ENCODE measurements at places on chromosomes 5 and 9.

- no peak for DNase-seq
These were observed 53.0 kb upstream of the SMARCA2 start for GRCh38 chr9:1962122-1962521.

- DNase-seq: no peak
These were observed 1.9 kb downstream of the PCBD2 start for GRCh38 chr5:134906811-134907210.

DNA sequence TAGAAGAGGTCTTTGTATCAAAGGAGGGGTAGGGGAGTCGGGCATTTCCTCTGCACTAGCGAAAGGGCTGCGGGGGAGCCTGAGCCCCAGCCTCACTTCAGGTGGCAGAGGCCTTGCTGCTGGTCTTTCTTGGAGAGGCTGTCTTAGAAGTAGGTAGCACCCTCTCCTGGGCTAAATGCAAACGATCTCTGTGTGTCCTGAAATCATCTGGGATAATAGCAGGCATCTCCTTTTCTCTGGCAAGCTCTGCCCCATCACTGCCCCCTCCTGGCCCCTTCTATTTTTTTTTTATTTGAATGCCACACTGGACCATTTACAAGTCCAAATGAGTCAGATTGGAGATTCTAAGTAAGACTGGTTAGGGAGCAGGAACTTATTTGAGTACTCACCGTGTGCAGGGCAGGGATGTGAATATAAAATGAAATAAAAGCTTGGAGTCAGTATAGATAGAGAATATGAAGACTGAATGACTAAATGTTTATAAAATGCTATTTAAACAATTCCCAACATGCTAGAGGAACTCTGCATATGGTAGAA is 137.1 kb downstream of the FGF1 start:
- peak; percentile 56 for DNase-seq

- DNase-seq: peak; percentile 89
These were observed 115.9 kb downstream of the RGS3 start for GRCh38 chr9:113579283-113580040.

GRCh38 chr9:18905883-18906629 is 127.0 kb downstream of the SAXO1 start:
- peak; percentile 1 for DNase-seq

DNA sequence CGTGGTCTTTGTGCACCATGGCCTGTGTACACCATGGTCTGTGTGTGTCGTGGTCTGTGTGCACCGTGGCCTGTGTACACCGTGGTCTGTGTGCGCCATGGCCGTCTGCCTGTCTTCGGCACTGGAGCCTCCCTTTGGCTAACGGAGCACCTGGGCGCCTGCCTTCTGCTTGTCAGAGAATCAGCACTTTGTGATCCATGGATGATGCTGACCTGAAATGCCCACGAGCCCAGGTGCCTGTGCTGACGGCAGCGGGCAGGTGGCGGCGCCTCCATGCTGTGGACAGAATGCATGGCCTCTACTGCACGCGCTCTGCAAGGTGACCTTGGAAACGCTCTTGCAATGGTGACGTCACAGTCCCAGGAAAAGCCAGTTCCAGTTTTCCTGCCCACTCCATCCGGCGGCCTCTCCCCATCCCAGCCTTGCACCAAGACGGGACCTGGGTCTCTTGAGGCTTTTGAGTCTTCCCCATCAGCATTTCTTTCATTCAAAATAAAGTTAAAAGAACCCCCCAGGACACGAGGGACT is 14.6 kb downstream of the LCN9 start:
- DNase-seq: no peak

DNA sequence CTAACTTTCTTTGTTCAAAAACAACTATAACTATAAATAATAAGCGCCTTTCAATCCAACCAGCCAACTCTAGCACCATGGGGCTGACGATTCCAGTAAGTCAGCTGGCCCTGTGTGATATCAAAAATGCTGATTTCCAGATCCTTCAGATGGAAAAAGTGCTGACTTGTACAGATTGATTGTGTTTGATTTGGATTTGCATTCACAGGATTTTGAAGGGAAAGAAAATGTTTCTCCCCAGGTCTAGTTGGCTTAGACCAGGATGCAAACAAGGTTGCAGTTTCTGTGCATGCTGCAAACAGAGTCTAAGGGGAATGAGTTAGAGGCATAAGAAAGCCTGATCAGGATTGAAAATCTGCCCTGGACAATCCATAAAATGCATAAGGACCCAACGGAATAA is 68.9 kb downstream of the SLC1A3 start:
- DNase-seq: no peak

- DNase-seq: peak; percentile 73
These were observed at the start of gene TNFSF8 for GRCh38 chr9:114930056-114930812. Gene TNFSF8 (minus strand): TSS chr9:114930591. CDS start chr9:114930303, 288 bp downstream.

DNA sequence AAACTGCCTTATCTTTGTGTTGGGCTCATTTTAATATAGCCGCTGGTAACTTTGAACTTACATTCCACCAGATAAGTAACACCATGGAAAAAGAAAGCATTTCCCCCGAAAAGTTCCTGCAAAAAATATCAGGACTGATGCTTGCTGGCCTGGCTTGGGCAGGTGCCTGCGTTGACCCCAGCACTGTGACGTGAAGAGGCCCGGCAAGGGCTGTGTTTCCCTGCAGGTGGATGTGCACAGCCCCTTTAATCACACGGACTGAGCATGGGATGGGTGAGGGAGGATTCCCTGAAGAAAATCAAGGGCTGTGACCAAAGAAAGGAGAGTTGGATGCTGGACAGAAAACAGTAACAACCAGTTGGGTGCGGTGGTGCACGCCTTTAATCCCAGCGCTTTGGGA is 138.2 kb downstream of the NSG2 start:
- no peak for DNase-seq

DNA sequence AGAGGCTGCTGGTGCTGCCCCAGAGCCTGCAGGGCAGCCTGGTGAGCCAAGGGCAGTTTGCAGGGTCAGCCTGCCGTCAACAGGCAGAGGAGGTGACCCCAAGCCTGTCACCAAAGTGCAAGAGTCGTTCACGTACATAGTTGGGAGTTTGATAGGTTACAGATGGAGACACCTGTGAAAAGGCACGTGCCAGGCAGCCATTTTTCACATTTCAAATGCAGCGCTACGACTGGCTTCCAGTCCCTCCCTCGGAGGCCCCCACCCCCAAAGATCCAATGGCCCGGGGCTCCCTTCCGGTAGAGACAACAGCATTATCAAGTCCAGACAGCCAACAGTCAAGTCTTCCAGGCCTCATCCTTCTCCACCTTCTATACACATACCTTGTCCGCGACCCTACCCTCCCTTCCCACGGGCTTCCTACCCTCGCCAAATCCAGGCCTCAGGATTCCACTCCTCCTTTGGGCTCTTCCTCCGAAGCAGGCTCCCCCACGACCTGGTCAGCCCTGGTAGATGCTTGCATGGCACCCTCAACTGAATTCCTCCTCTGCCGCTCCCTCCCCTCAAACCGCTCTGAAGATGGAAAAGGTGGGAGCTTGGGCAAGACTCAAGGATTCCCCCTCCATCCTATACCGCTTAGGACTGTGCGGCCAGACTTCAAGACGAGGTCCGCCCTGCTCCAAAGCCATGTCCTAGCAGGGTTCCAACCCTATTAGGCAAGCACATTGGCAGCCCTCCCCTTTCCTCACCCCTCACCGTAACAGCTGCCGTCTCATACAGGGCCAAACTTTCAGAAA is 13.2 kb downstream of the HNRNPH1 start:
- no peak for DNase-seq

DNA sequence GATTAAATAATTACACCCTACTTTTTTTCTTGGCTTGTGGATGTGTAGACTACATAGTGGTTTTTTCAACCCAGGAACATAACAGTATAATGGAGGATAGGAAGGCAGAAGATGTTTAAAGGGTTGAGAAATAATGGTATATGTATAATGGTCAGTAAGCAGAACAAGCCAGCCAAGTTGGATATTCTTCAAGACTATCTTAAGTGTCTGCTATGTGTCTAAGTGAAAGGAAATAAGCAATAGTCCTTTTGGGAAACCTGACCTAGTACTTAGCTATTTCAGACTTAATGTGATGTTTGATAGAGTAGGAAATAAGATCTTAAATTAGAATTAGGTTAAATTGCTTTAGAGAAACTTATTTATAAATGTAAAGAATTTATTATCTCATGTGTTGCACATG is 85.7 kb downstream of the PTPDC1 start:
- DNase-seq: no peak

GRCh38 chr5:124285733-124286132 is 460.7 kb downstream of the ZNF608 start:
- no peak for DNase-seq
